ENCODE measurements at places on chromosomes 7 and 10.

DNA sequence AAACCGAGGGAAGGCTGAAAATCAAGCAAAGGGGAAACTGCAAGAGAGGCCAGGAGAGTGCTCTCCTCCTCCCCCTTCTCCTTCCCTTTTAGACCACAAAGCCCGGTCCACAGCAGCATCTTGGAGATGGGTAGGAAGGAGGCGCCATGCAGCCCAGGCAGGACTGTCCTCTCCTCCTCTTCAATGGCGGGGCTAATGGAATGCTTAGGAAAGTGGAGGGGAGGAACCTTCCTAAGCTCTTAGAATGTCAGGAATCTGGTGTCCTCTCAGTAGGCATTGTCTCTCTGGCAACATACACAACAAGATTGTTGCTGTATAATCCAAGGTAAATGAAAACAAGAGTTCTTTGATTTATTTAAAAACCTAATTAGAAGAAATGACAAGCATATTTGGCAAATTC lies 185.1 kb downstream of the DGKI start:
- no peaks in the 10 kb centered on the region for H3K27me3 ChIP-seq
- no peak for DNase-seq
- H3K27ac ChIP-seq = no peak overlapping the region

DNA sequence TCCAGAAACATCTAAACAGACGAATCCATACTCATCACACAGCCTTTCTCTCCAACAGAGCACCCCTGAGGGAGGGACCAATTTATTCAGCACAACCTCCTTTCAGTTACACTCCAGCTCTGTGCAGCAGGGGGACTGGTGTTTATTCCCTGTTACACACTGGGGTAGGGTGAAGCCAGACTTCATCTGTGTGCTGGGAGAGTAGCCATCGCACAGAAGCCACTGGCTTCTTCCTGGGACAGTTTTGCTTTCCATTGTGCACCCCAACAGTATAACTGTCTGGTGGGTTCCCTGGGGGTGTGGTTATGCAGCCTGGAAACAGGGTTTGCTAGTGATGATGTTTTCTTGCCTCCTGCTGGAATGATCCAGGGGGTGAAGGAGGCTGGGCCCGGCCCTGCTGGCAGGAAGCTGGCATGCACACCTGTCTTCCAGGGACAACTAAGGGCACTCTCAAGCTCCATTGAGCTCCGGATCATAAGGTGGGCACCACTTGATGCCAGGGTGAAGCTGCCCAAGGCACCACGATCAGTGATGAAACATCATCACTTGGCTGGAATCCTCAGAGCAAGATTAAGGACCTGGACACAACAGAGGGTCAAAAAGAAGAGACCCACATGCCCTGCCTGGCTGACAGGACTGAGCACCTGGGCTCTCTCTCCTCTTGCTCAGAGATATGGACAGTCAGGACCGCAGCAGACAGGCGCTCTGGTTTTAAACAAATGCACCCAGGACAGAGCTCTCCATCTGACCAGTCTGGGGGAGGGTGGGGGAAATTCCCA lies 293.2 kb downstream of the GRID1 start:
- no peak overlapping the region for H3K4me3 ChIP-seq
- no peak for DNase-seq
- H3K36me3 ChIP-seq = no peaks in the 10 kb centered on the region
- H3K4me1 ChIP-seq = no peaks in the 10 kb centered on the region
- H3K27ac ChIP-seq = no peak overlapping the region

DNA sequence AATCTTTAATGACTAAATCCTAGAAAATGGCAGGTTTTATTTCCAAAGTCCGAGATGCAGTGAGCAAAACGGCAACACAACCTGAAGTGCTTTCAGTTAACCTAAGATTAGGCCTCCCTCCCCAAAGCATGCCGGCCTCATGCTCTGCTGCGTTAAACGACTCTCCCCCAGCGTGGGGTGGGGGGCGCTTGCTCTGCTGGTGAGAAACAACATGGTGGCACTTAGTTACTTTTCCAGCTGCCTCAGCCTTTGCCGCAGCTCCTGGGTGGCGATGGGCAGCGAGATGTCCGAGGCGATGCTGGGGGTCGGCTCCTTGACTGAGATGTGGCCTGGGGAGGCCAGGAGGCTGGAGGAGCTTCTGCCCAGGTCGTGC lies 36.7 kb upstream of the NCAPG2 start:
- peak overlapping the region; percentile 59 for H3K27ac ChIP-seq
- H3K27me3 ChIP-seq = no peaks in the 10 kb centered on the region
- no peak overlapping the region for H3K4me3 ChIP-seq
- peaks cover 41% of the 10 kb centered on the region for H3K36me3 ChIP-seq
- DNase-seq = no peak

- H3K4me3 ChIP-seq = no peak overlapping the region
- H3K27me3 ChIP-seq = no peaks in the 10 kb centered on the region
- no peak overlapping the region for H3K27ac ChIP-seq
- no peaks in the 10 kb centered on the region for H3K36me3 ChIP-seq
- H3K4me1 ChIP-seq = peaks cover 1% of the 10 kb centered on the region
Observed at GRCh38 chr10:32372000-32372875, 25.3 kb upstream of the EPC1 start.

- no peak overlapping the region for H3K27ac ChIP-seq
- no peak overlapping the region for H3K4me3 ChIP-seq
- H3K4me1 ChIP-seq = no peaks in the 10 kb centered on the region
- DNase-seq = no peak
- no peaks in the 10 kb centered on the region for H3K36me3 ChIP-seq
- H3K27me3 ChIP-seq = no peaks in the 10 kb centered on the region
Observed at GRCh38 chr7:140927351-140927750, 2.6 kb upstream of the BRAF start.

GRCh38 chr7:26390016-26390415 lies 98.4 kb downstream of the SNX10 start:
- DNase-seq = no peak
- no peaks in the 10 kb centered on the region for H3K4me1 ChIP-seq
- no peaks in the 10 kb centered on the region for H3K36me3 ChIP-seq

GRCh38 chr7:112233048-112233697 lies 26.7 kb downstream of the ZNF277 start:
- H3K4me1 ChIP-seq = no peaks in the 10 kb centered on the region
- no peak overlapping the region for H3K27ac ChIP-seq
- H3K4me3 ChIP-seq = no peak overlapping the region
- no peaks in the 10 kb centered on the region for H3K27me3 ChIP-seq
- no peaks in the 10 kb centered on the region for H3K36me3 ChIP-seq
- no peak for DNase-seq

- H3K4me1 ChIP-seq = peaks cover 11% of the 10 kb centered on the region
- H3K36me3 ChIP-seq = no peaks in the 10 kb centered on the region
- H3K4me3 ChIP-seq = no peak overlapping the region
Observed at GRCh38 chr7:34163956-34164355, 258.6 kb downstream of the BMPER start.

GRCh38 chr7:87735360-87735759 lies 107.2 kb downstream of the RUNDC3B start:
- no peaks in the 10 kb centered on the region for H3K36me3 ChIP-seq
- H3K4me3 ChIP-seq = no peak overlapping the region
- DNase-seq = no peak
- H3K4me1 ChIP-seq = no peaks in the 10 kb centered on the region
- H3K27me3 ChIP-seq = no peaks in the 10 kb centered on the region

DNA sequence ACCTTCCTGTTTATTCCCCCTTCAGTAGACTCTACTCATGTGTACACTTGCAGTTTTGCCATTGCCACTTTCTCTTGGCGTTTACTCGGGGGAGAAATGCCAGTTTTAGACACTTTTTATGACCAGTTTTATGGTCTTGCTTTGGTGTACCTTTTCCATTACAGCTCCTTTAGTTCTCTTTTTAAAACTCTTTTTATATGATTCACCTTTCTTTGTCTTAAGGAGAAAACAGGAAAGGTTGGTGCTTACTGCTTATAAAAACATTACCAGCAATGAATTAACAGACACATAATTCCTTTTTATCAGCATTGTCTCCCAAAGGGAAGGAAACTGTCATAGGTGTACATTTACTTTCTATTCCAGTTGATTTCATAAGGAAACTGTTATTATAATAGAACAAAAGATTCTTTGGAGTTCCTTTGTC lies 11.9 kb downstream of the TSPAN13 start:
- no peaks in the 10 kb centered on the region for H3K27me3 ChIP-seq
- H3K27ac ChIP-seq = no peak overlapping the region
- no peak for DNase-seq
- no peaks in the 10 kb centered on the region for H3K36me3 ChIP-seq

DNA sequence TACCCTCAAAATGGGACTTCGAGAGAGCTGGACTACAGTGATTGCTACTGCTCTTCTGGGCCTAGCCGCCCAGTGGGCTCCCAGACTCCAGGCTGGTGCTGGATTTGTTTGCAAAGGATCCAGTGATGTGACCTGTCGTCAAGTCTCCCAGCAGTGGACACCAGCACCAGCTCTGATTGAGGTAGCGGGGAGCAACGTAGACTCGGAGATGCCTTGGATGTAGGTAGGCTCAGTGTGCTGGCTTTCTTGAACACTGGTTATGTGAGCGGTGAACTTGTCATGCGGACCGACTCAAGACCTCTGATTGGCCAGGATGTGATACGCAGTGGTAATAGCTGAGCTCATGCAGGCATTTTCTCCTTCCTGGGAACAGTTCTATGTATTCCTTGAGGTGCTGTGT lies 19.4 kb downstream of the AKR1C2 start:
- H3K27ac ChIP-seq = no peak overlapping the region
- no peak overlapping the region for H3K4me3 ChIP-seq
- no peaks in the 10 kb centered on the region for H3K36me3 ChIP-seq
- no peak for DNase-seq

DNA sequence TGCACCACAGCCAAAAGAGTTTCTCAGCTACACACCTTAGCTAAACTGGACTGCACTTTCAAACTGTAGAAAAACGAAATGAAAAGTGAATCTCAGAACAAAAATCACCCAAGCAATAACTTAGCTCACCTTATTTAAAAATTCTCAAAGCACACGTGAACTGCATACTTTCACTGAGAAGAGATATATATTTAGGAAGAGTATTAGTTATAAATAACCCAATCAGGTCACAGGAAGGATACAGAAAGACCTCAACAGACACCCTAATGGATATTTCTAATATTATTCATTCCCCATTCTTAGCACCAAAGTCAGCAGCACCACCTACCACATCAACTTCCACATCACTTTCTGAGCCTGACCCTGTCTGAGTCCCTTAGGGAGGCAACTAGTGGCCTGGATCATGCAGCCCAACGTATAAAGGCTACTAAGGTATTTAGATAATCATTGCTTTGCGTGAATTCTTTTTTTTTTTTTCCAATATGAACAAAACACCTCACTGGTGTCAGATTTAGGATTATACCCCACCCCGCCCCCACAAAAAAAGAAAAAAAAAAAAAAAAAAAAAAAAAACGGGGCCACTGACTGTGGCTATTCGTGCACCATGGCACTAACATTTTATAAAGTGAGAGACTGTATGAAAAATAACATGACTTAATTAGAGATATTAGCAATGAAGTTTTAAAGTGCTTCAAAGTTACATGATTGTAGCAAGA lies 2.6 kb downstream of the ABI1 start:
- H3K4me1 ChIP-seq = 0 out of 2 replicates have a peak, but pooled peaks cover 2% of the 10 kb centered on the region
- H3K4me3 ChIP-seq = no peak overlapping the region
- no peaks in the 10 kb centered on the region for H3K36me3 ChIP-seq
- peaks cover 3% of the 10 kb centered on the region for H3K27me3 ChIP-seq

- H3K27ac ChIP-seq = no peak overlapping the region
- peak; percentile 10 for DNase-seq
- no peaks in the 10 kb centered on the region for H3K4me1 ChIP-seq
Observed at GRCh38 chr7:124101173-124101768, 68.4 kb upstream of the TMEM229A start.

DNA sequence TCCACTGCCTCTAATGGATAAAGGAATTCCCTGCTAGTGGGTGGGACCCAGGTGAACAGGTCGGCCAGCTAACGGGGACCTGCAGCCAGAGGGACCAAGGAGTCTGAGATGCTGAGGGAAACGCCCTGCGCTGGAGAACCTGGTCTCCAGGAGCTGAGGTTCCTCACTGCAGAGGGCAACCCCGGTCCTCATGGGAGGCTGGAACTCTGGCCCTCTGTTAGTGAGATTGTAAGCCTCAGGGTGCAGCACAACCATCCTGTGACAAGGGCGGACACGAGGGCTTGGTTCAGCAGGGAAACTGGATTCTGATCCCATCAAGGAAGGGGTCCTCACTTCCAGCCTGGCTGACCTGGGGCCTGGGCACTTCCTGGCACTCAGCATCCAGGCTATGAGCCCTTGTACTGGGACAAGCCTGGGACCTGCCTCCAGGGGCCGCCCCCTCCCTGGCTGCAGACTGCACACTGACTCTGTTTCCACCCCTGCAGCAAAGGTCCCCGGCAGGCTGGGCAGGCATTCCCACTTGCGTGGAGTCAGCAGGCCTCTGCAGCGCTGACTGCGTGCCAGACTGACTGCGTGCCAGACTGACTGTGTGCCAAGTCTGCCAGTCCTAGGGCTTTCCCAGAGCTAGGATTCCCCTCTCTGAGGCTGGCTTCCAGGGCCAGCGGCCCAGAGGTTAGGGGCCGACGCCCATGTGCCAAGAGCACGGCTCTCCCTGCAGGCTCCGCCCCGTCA lies 143.2 kb downstream of the MAPK8 start:
- H3K4me3 ChIP-seq = no peak overlapping the region
- no peak for DNase-seq
- H3K27ac ChIP-seq = no peak overlapping the region
- H3K4me1 ChIP-seq = peaks cover 9% of the 10 kb centered on the region
- H3K36me3 ChIP-seq = peaks cover 14% of the 10 kb centered on the region

DNA sequence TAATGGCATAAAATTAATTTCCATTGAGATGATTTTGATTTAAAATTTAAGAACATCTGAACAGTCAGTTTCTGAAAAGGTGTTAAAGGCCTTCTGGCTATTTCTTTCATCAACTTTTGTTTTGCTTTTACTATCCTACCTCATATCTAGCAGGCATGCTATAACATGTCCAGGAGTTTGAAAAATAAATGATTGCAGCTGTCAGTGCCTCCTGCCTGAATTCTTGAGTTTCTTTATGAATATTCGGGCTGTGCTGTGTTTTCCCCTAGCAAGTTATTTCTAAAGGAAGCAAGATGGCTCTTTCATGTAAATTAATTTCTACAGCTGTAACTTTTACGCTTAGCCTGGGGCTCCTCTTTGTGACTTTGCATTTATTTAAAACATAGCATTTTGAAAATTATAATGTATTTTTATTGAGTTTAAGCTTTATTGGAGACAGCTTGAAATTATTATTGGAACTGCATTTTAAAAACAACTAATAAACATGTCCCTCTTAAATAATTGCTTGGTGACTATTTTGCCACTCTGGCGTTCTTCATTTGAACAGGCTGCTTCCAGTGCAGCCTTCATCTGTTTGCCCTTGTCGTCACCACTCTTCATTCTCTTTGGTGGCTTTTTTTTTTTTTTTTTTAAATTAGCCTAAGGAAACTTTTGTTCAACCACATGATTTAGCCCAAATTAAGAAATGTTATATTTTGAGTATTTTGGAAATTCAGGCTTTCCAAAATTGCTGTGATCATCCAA lies 1083.4 kb upstream of the LRRN3 start:
- no peak overlapping the region for H3K4me3 ChIP-seq
- H3K4me1 ChIP-seq = no peaks in the 10 kb centered on the region
- H3K27ac ChIP-seq = no peak overlapping the region
- no peak for DNase-seq

GRCh38 chr10:11264296-11265048 lies 246.8 kb downstream of the CELF2 start:
- H3K27me3 ChIP-seq = no peaks in the 10 kb centered on the region
- no peak overlapping the region for H3K4me3 ChIP-seq
- no peaks in the 10 kb centered on the region for H3K36me3 ChIP-seq
- H3K4me1 ChIP-seq = no peaks in the 10 kb centered on the region
- DNase-seq = no peak

GRCh38 chr7:121026159-121026558 lies 37.6 kb downstream of the CPED1 start:
- no peaks in the 10 kb centered on the region for H3K27me3 ChIP-seq
- H3K4me3 ChIP-seq = no peak overlapping the region
- no peak for DNase-seq
- peak overlapping the region; percentile 30 for H3K27ac ChIP-seq
- peaks cover 14% of the 10 kb centered on the region for H3K4me1 ChIP-seq
- H3K36me3 ChIP-seq = no peaks in the 10 kb centered on the region
